ENCODE measurements at places on chromosomes 12 and 14.

- DNase-seq, result no peak
Observed at GRCh38 chr14:58794993-58795762, 157.4 kb downstream of the DACT1 start.

DNA sequence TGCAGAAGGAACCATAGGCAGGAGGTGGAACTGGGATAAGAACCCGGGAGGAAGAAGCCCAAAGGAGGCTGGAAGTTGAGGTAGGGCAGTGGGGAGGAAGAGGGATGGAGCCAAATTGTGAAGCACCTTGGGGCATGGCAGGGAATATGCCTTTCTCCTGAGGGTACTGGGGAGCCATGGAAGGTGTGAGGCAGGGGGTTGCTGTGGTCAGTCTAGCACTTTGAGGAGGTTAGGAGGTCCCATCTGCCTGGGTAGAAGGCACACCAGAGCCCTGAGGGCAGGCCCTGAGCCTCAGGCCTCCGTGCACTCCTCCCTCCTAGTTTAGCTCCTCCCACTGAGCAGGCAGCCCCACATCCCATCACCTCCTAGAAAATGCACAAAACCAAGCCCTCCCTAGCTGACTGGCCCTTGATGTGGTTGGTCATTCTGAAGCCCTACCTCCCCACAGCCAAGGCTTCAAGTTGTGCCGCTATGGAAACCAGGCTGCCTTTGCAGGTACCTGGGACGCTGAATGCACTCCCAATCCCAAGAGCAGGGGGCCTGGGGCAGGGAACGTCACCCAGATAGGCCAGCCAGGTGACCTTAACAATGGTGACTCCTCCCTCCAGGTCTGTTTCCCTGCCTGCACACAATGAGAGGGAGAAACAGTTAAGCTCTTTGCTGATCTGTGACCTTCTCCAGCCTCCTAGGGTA lies 15.1 kb downstream of the PHETA1 start:
- DNase-seq, result no peak

- peak; percentile 56 for DNase-seq
Observed at GRCh38 chr12:54017878-54018467, 9.2 kb downstream of the HOXC8 start.

DNA sequence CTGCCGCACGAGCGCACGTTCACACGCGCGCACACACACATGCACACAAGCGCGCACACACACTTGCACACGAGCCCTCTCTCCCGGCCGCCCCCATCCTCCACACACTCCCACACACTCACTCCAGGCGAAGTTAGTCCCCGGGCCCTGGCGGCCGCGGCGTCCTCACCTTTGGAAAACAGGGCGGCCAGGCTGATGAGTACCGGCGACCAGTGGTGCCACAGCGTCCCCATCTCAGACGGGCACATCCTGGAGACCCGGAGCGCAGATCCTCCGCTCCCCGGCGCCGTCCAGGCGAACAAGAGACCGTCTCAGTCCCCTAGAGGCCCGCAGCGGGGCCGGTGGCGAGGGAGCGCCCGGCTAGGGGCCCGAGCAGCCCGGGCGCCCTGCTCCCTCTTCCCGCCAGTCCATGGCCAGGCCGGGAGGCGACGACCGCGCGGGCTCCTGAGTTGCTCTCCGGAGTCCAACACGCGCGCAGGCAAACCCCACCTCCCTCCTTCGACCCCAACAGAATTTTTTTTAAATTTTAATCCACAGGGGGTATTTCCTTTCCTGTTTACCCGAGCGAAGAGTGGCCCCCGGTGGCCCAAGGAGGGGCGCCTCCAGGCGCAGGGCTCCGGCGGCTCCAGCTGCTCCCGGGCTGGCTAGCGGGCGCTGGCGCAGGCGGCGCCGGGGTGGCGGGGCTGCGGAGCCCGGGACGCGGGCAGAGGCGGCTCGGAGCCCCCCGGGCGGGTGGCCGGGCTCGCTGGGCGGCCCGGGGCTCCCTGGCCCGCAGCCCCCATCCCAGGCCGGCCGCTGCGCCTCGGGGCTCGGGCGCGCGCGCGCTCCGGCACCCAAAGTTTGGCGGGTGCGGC lies 506 bp downstream of the TMEM132D start:
- DNase-seq, result no peak

GRCh38 chr12:2485681-2486080 lies 309.1 kb upstream of the FKBP4 start:
- DNase-seq, result no peak

GRCh38 chr12:11755302-11755930 lies 105.9 kb downstream of the ETV6 start:
- DNase-seq, result no peak

DNA sequence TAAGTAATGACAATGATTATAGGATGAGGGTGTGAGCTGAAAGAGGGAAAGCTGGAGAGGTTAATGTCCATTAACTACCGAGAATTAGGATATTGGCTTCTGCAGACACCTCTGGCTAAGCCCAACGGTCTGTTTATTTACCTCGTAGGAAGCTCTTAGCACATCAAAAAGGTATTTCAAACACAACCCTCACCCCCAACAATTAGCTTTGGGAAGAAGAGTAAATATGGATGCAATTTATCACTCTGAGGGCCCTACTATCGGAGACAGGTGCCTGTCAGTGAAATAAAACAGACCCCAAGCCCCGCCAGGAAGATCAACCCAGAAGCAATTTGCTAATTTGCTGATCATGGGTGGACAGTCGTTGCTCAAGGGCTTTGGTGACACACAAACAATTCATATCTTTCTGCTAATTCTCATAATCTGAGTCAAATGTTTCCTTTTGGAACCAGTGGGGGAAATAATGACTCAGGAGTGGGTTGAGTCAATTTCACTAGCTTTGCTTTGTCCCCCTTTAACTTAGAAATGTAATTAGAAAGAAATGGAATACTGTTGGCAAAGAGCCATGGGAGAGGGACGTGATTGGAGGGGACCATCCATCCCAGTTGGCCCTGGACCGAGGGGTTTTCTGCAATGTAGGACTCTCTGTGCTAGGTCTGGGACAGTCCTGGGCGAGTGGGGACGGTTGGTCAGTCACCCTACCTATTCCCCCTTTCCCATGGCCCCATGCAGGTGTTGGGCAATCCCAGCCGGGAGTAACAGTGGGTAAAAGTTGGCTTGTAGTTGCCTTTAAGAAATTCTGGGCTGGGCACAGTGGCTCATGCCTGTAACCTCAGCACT lies 99.1 kb upstream of the MED13L start:
- DNase-seq, result no peak

DNA sequence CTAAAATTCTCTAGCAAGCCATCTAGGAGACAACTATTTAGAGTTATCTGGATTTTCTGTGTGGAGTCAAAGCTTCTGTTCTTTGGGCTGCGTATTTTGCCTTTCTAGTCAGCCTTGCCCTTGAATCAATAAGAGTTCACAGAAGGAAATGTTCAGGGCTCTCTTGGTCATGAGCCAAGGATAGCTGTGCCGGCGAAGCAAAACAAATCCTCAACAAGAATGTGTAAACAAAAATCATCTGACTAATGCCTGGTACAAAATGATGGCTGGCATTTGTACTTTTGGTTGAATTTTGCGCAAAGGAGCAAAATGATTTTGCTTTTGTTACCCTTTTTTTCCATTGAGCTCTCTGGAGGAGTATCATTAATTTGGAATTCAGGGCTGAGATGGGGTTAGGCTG lies 171.1 kb downstream of the DACT1 start:
- DNase-seq, result no peak

GRCh38 chr12:50538182-50538581 lies 33.4 kb downstream of the DIP2B start:
- no peak for DNase-seq

GRCh38 chr12:131965073-131965472 lies 15.3 kb downstream of the EP400 start:
- DNase-seq, result no peak
